ENCODE measurements at places on chromosomes 5 and 9.
A peak's percentile ranks its signal among the peaks of the same experiment; 100 is the strongest.

- peak; percentile 53 for DNase-seq
Observed at GRCh38 chr5:134554319-134555222, 29.1 kb downstream of the JADE2 start.

- no peak for DNase-seq
Observed at GRCh38 chr5:89729623-89730301, 679.8 kb downstream of the CETN3 start.

- DNase-seq: no peak
Observed at GRCh38 chr5:37740331-37741066, 99.3 kb downstream of the GDNF start.

GRCh38 chr5:87755360-87755759, 342.6 kb upstream of the CCNH start:
- DNase-seq: no peak

DNA sequence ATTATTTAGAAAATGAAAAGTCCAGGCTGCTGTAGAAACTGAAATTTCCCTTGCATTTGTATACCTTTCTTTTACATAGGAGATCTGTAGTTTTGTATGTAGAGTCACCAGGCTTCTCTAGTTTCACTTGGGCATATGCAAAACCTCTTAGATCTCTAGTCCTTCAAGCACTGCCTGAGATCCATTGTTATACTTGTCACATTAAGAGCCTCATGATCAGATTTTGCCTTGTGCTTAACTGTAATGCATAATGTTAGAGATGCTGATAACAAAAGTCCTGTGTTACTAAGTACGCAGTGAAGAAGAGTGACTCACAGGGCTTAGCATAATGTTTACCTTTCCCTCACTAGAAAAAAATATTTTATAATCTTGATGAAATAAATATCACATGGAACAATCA, 250.2 kb downstream of the CYLC2 start:
- DNase-seq: no peak

DNA sequence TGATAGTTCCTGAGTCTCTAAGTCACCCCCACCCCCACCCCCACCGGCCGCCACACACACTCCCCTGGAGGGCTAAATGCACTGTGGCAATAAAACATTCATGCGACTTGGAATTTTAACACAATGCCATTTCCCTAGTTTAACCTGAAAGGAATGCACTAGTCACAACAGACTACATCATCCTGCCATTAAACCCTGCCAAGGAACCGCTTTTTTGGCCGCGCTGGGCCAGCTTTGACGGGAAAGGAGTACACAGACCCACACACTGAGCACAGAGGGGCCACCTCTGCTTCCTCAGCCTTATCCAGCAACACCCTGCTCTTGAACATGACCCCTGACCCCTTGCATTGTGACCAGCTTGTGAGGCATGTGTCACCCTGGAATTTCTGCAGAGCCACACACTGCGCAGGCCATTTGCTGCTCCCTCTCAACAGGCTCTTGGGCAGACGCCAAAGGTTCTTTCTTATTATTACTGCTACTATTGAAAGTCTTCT, 165.3 kb downstream of the BNC2 start:
- DNase-seq: no peak

GRCh38 chr5:95664204-95664786, 17.7 kb downstream of the RFESD start:
- DNase-seq: no peak

DNA sequence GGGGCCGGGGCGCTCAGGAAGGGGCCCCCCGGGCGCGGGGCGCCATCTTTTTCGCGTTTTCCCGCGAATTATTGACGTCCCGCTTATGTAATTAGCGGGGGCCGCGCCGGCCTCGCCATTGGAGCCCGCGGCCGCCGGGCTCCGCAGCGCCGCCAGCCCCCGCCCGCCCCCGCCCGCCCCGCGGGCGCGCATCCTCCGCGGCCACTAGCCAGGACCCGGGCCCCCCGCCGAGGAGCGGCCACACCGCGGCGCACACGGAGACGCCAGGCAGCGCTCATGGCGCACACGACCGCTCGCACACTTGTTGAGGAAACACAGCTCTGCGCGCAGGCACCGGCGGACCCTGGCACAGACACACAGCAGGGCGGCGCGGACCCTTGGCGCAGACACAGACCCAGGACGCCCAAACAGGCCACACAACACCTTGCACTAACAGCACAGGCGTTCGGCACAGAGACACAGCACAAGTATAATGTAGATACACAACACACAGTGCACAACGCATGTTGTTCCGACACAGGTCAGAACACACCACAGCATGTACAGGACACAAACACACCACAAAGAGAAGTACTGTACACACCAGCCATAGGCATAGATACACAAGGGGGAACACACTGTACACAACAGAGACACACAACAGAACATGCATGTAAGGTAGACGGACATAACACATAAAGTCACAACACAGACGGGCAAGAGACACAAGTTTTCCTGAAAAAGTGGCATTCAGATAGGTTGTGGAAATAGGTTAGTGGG, 467 bp upstream of the PHF19 start:
- peak; percentile 47 for DNase-seq

DNA sequence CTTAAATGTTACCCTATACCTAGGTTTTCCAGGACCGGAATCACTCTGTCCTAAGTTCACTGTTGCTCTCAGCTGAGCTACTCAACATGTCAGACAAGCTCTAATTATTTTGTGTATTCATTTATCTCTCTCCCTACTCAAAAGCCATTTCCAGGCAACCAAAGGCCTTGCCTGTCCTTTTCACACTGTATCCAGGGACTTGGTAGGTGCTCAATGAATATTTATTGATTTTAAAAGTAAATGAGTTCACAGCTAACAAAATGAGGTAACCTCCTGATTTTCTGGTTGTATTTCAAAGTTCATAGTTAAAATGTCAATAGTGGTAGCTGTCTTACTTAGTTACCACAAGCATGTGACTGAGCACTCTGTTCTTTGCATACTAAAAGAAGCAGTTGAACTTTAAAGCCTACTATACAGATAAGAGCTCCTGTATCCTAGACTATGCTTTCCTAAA, 522.2 kb downstream of the ACTL7B start:
- DNase-seq: no peak

GRCh38 chr5:33309068-33309467, 131.7 kb upstream of the TARS1 start:
- DNase-seq: no peak

DNA sequence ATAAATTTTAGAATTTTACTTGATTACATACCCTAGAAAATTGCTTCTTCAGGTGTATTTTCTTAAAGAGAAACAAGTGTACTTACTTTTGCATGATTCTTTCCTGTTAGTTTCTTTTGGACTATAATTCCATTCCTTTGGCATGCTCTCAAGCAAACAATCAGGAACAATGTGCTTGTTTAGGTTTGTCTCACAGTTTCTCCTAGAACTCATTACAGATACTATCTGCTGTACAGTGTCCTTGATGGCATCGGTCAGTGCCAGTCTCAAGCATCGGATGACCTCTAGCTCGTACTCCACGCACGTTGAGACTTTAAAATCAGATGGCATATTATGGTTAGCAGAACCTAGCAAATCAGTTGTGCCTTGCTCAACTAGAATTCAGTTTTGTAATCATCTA, 214.9 kb downstream of the KIAA0825 start:
- DNase-seq: no peak

DNA sequence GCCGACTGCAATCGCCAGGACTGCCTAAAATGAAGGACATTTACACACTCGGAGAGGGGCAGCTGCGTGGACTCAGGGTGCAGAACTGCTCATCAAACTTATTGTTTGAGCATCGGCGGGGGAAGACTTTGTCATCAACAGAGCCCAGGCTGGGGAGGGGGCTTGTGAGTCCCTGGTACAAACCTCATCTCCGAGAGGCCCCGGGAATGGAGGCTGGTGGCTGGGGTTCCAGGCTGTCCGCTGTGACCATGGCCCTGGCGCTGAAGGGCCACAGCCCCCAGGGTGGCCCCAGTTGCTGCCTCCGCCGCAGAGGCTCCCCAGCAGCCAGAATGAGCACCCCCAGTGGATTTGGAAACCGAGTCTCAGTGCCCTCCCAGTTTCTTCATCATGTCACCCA, 46.1 kb upstream of the RNU6ATAC start:
- no peak for DNase-seq

GRCh38 chr5:34978681-34979080, 49.3 kb downstream of the DNAJC21 start:
- DNase-seq: no peak
